ENCODE measurements at places on chromosomes 7 and 10. TPM values are rescaled to one million over a fixed set of nuclear protein-coding genes. Genes with fewer than 3 reads are reported as not detected.

GRCh38 chr7:2289111-2289586 is 25.1 kb downstream of the SNX8 start:
- H3K4me1 ChIP-seq = no peaks in the 10 kb centered on the region
- H3K27ac ChIP-seq = no peak overlapping the region
- no peak overlapping the region for H3K4me3 ChIP-seq
- no peaks in the 10 kb centered on the region for H3K36me3 ChIP-seq
- no peak for DNase-seq

GRCh38 chr7:119233015-119233414 is 1008.5 kb downstream of the ANKRD7 start:
- H3K27ac ChIP-seq = no peak overlapping the region
- no peak for DNase-seq
- no peaks in the 10 kb centered on the region for H3K4me1 ChIP-seq
- H3K27me3 ChIP-seq = no peaks in the 10 kb centered on the region

Gene NXPH1
- total RNA-seq = not detected

GRCh38 chr7:28754027-28754426 is 204.1 kb downstream of the TRIL start:
- peaks cover 8% of the 10 kb centered on the region for H3K4me1 ChIP-seq
- no peaks in the 10 kb centered on the region for H3K36me3 ChIP-seq
- no peak for DNase-seq
- no peak overlapping the region for H3K4me3 ChIP-seq
- H3K27me3 ChIP-seq = no peaks in the 10 kb centered on the region

GRCh38 chr10:12938271-12938670 is 63.2 kb downstream of the CCDC3 start:
- H3K36me3 ChIP-seq = no peaks in the 10 kb centered on the region
- no peak for DNase-seq
- no peaks in the 10 kb centered on the region for H3K4me1 ChIP-seq

Gene GPR146
- total RNA-seq = 5.0 TPM

Gene MICALL2
- 11.9 TPM for total RNA-seq
